ENCODE measurements at places on chromosomes 3 and 15. TPM values are rescaled to one million over a fixed set of nuclear protein-coding genes. Genes with fewer than 3 reads are reported as not detected.

GRCh38 chr3:133742351-133743091, 3.7 kb upstream of the TF start:
- H3K27ac ChIP-seq: no peak overlapping the region
- H3K36me3 ChIP-seq: no peaks in the 10 kb centered on the region
- H3K4me1 ChIP-seq: no peaks in the 10 kb centered on the region
- no peak for DNase-seq
- peaks cover 37% of the 10 kb centered on the region for H3K27me3 ChIP-seq

DNA sequence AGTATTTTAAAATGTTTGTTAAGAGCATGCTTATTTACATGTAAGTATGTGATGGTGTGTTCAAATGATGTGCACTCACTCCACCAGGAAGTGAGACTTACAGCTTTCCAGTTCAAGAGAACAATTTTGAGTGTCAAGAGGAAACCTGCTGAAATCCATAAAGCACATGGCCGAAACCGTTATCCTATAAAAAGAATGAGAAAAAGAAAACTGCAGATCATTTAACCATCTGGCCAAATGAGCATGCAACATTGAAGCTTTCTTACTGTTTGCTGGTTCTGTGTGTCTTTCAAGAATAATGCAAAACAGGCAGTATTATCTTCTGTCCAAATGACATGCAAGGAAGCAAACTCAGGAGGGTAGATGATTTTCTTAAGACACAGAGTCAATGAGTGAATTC, 26.3 kb downstream of the GABRR3 start:
- H3K4me1 ChIP-seq: peaks cover 39% of the 10 kb centered on the region
- no peak for DNase-seq
- H3K27ac ChIP-seq: no peak overlapping the region
- no peaks in the 10 kb centered on the region for H3K27me3 ChIP-seq
- no peak overlapping the region for H3K4me3 ChIP-seq

The UROC1 gene
- total RNA-seq: not detected

DNA sequence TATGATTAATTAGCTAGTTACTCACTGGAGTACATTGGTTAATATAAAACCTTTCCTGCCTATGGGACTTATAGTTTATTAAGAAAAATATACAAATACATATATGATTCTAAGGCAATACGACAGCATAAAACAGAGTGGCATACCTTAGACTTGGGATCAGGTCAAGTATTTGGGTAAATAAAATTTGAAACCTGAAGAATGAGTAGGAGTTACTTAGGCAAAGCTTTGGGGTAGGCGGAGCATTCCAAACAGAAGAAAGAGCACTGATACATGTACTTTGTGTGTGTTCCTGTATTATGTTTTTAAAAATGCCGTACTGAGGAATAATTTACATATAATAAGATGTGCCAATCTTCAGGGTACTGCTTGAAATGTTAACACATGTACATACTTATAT, 15.1 kb downstream of the ZPLD1 start:
- no peaks in the 10 kb centered on the region for H3K27me3 ChIP-seq
- H3K4me1 ChIP-seq: no peaks in the 10 kb centered on the region
- no peaks in the 10 kb centered on the region for H3K36me3 ChIP-seq

The MKRN3 gene
- total RNA-seq: 4.4 TPM

DNA sequence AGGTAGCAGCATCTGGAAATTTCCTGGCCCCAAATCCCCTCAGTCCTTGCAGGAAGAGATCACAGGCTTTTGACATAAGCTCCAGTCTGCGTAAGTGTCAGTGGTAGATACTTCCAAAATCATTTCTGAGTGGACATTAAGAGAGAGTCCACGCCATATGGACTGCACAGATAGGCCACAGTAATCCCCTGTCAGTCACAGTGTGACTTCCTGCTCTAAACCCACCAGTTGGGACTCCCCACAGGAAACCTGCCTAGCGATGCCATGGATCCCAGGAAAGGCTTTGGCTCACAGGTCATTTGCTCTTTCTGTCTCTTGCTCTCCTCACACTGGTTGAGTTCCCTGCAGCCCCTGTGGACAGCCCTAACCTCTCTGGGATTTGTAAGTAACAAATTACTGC, 28.8 kb upstream of the MKRN3 start:
- H3K36me3 ChIP-seq: no peaks in the 10 kb centered on the region
- H3K4me3 ChIP-seq: no peak overlapping the region
- H3K27ac ChIP-seq: no peak overlapping the region
- DNase-seq: no peak

- DNase-seq: no peak
- no peaks in the 10 kb centered on the region for H3K36me3 ChIP-seq
- no peak overlapping the region for H3K27ac ChIP-seq
- peaks cover 6% of the 10 kb centered on the region for H3K27me3 ChIP-seq
- H3K4me1 ChIP-seq: no peaks in the 10 kb centered on the region
Measured at GRCh38 chr3:187518207-187518606, 150.0 kb downstream of the RTP4 start.

The GOLGA8Q gene
- 2.4 TPM for total RNA-seq

DNA sequence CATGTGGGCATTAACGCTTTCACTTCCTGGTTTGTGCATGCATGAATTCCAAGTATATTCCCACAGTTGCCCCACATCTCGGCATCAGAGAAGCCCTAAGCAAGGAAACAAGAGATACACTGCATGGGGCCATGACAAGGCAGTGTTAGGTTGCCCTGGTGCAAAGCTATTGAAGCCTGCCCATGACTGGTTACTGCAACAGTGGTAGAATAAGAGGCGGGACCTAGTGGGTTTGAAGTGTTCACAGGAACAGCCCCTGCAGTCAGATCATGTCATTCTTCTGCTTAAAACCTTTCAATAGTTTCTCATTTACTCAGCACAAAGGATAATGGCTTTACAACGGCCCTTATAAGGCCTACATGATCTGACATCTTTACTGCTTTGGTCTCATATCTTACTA, 80.9 kb upstream of the TOPAZ1 start:
- no peak overlapping the region for H3K27ac ChIP-seq
- H3K27me3 ChIP-seq: peaks cover 11% of the 10 kb centered on the region
- DNase-seq: no peak
- H3K4me3 ChIP-seq: no peak overlapping the region
